ENCODE measurements at places on chromosomes 1 and 21. TPM values are rescaled to one million over a fixed set of nuclear protein-coding genes. Genes with fewer than 3 reads are reported as not detected.

- peak; percentile 54 for DNase-seq
Measured at GRCh38 chr1:7098641-7099040, 313.4 kb downstream of the CAMTA1 start.

GRCh38 chr1:12132078-12132477 lies 34.7 kb upstream of the TNFRSF1B start:
- DNase-seq: peak; percentile 85

DNA sequence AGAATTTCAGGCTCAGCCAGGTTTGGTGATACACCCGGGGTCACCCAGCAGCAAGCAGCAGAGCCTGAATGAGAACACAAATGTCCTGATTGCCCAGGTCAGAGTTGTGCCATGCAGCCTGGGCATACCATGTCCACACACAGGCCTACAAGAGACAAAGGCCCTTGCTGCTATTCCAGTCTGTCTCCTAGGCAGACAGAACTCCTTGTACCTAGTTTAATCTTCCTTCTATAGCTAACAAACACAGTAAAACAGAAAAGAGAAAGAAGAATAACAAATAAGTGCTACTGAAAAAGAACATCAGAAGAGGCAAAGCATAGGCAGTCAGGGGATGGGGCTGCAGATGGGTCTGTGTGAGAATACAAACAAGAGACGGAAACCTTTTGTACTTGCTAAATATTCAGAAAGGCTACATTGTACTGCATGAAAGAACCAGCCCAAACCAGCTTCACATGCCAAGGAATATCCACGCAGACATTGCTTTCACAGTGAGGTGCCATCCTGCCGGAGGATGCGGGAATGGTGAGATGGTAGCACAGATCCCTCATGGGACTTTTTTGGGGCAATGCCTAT lies 401.7 kb downstream of the OMA1 start:
- no peak for DNase-seq

GRCh38 chr1:200741551-200742207 lies 3.0 kb downstream of the CAMSAP2 start:
- DNase-seq: no peak

The DISP1 gene
- total RNA-seq: 3.4 TPM

The CDC42SE1 gene
- total RNA-seq: 21.0 TPM

The C1orf56 gene
- 4.3 TPM for total RNA-seq

The APP gene
- total RNA-seq: 136 TPM

Measured in left lobe of liver (tissue), 2 donors.